ENCODE measurements at places on chromosomes 11 and 22.

- no peak for DNase-seq
Measured at GRCh38 chr11:122405547-122406341, 249.8 kb upstream of the UBASH3B start.

DNA sequence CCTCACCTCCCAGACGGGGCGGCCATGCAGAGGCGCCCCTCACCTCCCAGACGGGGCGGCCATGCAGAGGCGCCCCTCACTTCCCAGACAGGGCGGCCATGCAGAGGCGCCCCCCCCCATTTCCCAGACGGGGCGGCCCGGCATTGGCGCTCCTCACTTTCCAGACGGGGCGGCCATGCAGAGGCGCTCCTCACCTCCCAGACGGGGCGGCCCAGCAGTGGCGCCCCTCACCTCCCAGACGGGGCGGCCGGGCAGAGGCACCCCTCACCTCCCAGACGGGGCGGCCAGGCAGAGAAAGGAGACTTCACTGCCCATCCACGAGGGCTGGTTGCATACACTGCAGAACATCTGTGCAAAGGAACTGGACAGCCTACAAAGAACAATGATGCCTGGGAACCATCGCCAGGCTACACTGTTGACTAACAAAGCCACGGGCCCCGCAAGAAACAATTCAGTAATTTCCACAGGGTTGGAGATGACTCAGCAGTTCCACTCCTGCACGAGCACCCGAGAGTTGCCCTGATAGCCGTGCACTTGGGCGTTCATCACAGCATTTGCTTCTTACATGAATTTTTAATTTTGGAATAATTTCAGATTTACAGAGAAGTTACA is 58.7 kb downstream of the CTTN start:
- DNase-seq = no peak

DNA sequence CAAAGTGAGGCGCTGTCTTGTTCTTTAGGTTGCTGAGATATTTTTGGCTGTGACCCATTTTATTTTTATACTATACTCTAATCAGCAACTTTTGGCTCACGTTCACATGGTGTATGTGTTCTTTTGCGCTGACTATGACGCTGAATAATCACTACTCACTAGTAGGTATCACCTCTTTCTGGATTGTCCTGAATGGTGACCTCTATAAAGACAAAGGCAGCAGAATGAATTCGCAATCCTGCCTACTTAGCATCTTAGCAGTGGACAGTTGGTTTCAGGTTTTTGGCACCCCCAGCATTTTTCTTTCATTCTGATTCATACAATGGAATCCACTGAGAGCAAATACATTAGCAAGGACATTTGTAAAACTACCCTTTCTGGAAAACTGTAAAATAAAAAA is 351.3 kb downstream of the JRKL start:
- no peak for DNase-seq

GRCh38 chr11:61896665-61897386 is 5.5 kb upstream of the FADS3 start:
- DNase-seq = no peak

DNA sequence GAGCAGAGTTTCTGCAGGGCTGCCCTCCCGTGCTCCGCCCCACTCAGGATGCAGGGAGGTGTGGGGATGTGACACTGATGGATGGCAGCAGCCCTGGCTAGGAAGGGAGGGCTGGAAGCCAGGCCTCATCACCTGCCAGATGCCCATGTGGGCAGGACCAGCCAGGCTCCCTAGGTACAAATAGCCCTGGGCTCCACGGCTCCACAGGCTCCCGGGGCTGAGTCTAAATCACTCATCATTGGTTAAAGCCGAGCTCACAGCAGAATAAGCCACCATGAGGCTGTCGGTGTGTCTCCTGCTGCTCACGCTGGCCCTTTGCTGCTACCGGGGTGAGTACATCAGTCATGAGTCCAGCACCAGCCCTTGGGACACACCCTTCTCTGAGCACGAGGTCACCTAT is at the start of gene SCGB1D1:
SCGB1D1 (plus strand) TSS at position 206 of the 400 bp plus-strand sequence; CDS start at position 275, 69 bp downstream.
- DNase-seq = no peak
